ENCODE measurements at places on chromosomes 12 and 14.
A peak's percentile ranks its signal among the peaks of the same experiment; 100 is the strongest.

DNA sequence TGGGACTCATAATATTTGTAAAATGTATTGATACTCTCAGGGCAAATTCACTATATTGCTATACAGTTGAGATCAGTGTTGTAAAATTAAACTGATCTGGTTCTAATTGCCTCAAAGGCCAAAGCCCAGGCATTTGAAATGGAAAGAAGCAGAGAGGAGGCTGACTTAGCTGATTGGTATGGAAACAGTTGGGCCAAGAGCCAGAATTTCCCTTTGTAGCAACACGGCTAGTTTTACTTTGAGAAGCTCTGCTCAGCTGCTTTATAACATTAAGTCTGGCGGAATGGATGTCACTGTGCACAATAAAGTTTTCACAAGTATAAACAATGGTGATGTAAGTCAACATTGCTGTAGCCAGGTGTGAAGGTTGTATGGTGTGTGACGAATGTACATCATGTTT lies 186.4 kb downstream of the MSRB3 start:
- no peak for DNase-seq

GRCh38 chr14:88793259-88793625 lies 489 bp upstream of the EML5 start:
- DNase-seq = no peak

- no peak for DNase-seq
Measured at GRCh38 chr12:45938566-45938965, 51.8 kb downstream of the SCAF11 start.

- no peak for DNase-seq
Measured at GRCh38 chr12:68800294-68800693, 7.7 kb upstream of the MDM2 start.

DNA sequence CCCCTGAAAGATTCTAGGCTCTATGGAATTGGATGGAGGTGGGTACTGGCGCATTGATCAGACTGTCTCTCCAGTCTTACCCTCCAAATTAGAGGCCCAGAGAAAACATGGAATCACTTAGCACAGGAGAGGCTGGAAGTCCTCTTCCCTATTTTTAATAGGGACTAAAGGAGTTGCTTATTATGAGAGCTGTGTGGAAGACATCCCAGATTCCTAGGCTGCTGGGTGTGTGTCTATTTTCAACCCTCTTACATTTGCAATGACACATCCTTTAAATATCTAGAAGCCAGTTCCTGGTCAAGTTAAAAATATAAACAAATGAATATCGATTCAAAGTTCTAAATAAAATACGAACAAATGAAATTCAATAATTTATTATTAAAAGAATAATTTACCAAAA lies 58.3 kb upstream of the ARID2 start:
- no peak for DNase-seq

DNA sequence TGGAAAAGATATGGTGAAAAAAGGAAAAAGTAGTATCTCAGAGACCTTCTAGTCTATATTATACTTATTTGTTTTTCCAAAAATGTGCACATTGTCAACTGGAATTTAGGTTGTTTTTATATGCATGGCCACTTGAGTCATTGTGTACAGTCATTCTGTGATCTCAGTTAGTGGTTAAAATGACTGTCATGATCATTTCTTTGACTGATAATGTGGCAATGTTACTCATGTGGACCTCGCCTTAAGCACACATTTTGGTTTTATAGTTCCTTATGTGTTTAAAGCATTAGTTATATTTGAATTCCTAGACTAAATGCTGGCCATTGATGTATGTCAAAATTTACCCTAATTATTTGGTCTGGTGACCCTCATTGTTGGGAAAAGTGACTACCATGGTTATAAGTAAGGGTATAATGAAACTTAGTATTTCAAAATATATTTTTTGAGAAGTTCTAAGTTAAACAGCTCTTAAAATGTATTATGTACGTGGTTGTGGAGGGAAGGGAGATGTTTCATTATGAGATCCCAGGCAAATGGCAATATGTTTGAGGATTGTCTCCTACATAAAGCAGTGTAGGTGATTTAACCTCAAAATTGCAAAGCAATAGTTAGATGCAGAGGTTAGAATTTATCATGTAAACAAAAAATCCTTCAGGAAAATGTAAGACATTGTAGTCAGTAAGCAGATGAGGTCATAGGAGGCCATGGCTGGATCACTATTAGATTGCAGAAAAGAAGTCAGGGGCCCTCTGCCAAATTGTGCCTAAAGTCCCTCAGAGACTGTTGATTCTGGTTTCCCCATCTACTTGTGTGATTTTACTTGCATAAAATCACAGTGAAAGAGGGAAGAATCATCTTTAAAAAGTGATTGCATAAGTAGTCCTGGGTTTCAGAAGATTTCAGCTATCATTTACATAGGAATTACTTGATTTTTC lies 17.5 kb downstream of the PNMA1 start:
- no peak for DNase-seq

- no peak for DNase-seq
Measured at GRCh38 chr12:69097619-69098368, 141.6 kb upstream of the CPSF6 start.

DNA sequence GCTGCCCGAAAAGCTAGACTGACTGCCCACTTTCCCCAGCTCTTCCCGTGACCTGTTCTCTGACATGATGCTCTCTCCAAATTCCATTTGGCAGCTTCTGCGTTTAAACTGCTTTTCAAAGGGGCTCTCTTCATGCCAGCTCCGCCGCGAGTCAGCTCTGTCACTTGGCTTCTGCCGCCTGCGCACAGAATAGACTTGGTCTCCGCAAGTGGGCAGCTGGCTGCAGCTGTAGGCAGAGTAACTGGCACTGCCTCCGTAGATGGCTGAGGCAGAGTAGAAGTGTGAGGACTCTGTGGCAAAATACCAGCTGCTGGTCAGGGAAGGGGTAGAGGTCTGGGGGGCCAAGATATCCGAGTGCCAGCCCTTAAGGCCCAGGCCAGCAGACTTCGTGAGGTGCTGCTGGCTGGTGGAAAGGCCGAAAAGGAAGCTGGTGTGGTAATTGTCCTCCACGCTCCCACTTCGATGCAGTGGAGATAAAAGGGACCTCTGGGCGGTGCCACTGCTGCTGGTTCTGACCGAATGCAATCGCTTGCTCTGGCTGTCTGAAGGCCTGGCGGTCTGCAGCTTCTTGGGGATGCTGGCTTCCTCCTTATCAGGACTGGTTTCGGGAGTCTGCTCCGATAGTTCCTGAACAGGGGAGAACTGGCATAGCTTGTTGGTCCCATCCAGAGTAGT lies 85.7 kb downstream of the DUSP16 start:
- no peak for DNase-seq

DNA sequence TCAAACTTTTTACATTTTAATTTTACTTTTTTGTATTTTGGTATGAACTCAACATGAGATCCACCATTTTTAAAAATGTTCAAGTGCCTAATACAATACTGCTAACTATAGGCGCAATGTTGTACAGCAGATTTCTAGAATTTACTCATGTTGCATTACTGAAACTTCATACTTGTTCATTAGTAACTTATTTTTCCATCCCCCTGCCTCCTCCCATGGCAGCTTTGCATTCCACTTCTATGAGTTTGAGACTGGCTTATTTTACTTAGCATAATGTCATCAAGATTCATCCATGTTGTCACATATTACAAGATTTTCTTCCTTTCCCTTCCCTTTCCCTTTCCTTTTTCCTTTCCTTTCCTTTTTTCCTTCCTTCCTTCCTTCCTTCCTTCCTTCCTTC lies 825.9 kb downstream of the SLC16A7 start:
- DNase-seq = no peak

GRCh38 chr12:52496590-52497071 lies 3.6 kb upstream of the KRT6A start:
- DNase-seq = no peak

GRCh38 chr12:96195845-96196451 lies 1.8 kb downstream of the ELK3 start:
- no peak for DNase-seq

DNA sequence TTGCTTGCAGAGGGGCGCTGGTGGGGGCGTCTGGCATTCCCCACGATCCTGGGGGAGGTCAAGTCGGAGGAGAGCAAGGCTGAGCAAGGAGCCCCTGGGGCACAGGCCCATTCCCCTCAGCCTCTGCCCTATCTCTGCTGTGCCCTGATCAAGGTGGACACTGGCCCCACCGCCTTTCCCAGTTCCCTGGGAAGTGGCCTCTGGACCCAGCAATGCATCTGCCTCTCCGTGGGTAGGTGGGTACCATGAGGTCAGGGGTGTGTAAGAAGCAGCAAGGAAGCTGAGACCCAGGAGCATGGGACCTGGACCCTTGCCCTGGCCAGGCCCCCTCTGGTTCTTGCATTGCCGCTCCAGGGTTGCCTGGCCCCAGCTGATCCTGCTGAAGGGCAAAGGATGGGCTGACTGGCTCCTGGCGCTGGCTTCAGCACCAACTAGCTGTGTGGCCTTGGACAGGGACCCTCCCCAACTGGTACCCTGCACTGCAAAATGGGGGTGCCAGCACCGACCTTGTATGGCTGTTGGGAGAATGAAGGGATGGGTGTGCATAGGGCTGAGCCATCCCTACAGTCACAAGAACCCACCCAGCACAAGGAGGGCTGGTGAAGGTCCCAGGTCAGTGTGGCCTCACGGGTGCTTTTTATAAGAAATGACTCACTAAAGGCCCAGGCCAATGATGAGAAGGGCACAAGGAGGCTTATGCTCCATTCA lies 19.6 kb downstream of the SLC25A29 start:
- no peak for DNase-seq

DNA sequence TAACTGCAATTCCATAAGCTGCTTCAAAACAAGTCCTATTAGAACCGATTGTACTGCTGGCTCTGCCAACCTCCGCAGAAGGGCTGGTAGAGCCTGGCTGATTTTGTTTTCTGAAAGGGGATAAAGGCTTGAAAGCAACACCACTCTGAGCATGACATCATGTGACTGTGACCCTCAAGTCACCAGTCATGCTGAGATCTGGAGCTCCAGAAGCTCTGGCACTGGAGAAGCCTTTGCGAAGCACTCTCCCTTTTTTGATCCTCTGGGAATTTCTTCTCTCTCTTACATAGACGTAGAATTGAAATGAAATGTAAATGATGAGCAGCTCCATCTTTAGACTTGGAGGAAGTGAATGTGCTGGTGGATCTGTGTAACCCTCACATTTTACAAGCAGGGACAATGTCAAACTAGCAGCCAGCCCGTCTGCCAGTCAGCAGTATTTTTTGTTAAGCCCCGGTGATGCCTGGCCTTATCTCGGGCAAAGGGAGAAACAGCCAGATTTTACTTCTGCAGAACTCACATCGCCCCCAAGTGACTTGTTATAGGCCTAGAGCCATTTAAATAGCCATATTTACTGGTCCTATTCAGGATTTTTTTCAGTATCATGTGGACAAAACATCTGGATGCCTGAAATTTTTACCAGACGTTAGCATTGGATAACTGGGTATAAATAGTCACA lies 112.1 kb upstream of the NPAS3 start:
- DNase-seq = no peak

- DNase-seq = peak; percentile 20
Measured at GRCh38 chr12:15757553-15758255, 31.5 kb downstream of the EPS8 start.

DNA sequence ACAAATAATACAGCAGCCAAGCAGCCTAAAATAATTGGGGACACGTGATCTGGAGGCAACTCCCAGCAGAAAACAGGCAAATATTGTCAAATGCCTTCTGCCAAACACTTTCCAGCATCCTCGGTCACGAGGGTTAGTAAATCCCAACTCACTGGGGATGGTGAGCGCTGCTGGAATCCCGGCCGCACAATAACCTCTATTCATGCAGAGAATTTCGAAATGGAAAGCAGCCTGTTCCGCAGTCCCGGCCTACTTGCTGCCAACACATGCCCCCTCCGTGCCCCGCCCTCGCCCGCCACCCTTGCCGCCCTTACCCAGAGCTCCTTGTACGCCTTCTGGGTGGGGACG lies 62.2 kb downstream of the RFX4 start:
- DNase-seq = no peak

DNA sequence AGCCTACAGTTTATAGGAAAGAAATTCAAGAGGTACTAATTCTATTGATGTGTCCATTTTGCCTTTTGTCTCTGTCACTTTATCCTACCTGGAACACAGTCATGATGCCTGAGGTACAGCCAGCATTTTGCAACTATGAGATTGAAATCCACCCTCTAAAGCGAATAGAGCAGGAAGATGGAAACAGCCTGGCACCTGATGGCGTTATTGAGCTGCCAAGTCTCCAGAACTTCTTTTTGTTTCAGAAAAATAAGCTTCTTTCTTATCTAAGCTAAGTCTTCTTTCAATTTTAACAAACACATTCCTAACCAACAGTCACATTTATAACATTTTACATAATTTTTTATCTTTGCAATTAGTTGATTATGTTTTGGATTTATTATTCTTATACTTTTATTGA lies 182.1 kb downstream of the PAWR start:
- DNase-seq = no peak

DNA sequence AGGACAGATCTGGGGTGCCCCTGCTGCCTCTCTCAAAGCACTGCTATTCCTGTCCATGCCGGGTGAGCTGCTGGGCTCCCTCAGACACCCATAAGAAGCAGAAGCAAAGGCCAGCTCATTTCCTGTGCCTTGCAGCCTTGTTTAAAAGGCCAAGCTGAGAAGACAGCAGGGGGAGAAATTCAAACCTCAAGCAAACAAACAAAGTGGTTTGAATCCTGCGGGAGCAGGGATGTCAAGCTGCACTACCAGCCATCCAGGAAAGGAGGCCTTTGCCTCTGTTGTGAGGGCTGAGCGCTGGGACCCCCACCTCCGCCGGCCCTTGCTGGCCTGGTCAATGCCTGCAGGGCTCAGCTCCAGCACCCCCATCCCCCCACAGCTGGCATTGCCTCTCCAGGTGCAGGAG lies 176.5 kb downstream of the PIWIL1 start:
- DNase-seq = no peak

DNA sequence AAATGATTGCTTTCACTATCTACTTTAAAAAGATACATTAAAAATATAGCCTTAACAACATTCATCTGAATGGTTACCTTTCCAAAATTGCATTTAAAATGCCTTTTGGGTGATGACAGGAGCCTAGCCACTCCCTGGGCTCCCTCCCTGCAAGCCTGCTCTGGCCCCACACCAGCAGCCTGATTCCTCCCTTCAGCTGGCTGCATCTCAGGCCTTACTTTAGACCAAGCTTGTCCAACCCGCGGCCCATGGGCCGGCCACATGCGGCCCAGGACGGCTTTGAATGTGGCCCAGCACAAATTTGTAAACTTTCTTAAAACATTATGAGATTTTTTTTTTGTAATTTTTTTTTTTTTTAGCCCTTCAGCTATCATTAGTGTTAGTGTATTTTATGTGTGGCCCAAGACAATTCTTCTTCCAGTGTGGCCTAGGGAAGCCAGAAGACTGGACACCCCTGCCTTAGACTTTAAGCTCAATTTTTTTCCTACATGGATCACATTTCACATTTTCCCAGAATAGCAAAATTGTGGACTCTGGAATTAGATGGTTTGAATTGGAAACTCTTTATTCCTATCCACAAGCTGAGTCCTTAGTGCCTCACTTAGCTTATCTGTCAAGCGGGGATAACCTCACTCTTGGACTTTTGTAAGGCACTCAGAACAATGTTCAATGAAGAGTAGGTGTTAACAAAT lies 124.4 kb downstream of the MYRFL start:
- no peak for DNase-seq

DNA sequence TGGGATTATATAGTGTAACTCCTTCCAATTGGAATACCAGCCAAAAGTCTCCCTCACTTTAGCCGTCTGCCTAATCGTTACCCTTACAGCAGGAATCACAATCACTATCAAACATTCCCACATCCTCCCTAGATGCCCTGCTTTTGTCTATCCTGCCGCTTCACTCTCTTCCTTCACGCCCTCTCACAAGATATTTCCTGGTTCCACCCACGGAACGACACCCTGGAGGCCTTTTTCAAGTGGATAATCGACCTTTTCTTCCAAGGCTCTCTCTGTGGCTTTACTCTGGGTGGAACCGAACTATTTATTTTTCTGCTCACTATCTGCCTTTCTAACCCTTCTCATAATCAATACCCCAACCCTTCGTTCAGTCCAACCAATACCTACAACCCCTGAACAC lies 58.9 kb downstream of the MOK start:
- DNase-seq = no peak
